ENCODE measurements at places on chromosomes 4 and X.

DNA sequence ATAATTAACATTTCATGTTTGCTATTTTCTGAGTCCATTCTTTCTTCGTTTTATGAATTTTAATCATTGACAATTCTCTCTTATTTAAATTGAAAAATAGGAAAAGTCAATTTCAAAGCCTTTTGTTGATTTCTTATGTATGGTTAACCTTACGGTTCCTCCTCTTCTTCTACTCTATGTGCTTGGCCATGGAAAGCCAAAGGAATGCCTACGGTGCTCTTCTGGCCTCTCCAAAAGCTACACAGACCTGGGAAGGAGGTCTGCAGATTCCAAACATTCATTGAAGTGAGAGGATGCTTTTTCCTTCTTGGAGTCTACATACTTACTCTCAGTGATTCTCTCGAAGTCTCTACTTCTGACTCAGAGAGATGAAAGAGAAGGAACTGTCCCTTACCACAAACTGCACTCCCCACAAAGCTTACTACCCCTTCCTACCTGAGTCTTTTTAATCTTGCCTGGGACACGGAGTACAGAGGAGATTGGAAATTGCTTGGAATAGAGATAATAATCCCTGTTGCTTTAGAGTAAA, 863.1 kb upstream of the FTHL17 start:
- no peak for DNase-seq

DNA sequence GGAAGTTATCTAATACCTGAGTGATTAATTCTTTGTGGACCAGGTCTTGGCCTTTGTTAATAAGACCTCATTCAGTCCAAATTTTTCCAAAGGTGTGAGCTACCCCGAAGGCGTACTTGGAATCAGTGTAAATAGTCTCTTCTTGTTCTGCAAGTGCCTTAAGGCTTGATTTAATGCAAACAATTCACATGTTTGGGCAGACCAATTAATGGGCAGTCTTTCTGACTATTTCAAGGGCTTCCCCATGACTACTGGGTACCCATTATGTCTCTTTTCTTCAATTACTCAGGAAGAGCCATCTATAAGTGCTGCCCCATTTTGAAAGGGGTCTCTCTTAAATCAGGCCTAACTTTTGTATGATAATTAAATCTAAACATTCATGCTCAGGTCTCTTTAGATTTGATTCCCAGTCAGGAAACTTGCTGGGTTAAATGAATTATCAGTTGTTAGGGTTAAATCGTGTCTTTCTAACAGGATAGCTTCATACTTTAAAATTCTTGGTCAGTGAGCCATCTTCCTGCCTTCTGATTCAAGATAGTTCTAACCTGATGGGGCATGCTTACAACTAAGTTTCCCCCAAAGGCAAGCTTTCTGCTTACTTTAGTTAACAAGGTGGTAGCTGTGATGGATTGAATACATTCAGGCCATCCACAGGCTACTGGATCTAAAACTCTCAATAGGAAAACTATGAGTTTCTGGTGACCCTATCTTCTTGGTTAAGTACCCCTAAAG, 179.6 kb downstream of the CCNG2 start:
- DNase-seq, result no peak

DNA sequence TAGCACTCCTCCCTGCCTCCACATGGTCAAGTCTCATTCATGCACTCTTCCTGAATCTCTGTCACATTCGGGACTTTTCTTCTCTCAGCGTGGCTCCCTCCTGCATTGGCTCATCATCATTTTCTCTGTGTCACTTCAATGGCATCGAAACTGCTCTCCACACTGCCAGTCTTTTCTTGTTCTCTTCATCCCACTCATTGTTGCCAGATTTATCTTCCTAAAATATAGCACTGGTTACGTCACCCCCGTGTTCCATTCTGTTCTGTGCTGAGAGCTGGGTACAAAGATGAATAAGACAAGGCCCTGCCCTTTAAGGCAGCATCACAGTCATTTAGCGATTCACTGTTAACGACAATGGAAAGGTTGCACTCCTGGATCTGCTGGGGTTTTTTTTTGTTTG, 174.4 kb upstream of the TBC1D9 start:
- no peak for DNase-seq

GRCh38 chr4:156298230-156298629, 344.6 kb upstream of the CTSO start:
- no peak for DNase-seq

GRCh38 chr4:23135792-23136645, 443.3 kb downstream of the GBA3 start:
- DNase-seq, result no peak

GRCh38 chrX:133660281-133660680, 245.0 kb upstream of the GPC4 start:
- DNase-seq, result no peak

GRCh38 chr4:77715414-77716290, 103.5 kb downstream of the CNOT6L start:
- DNase-seq, result no peak

- DNase-seq, result no peak
Measured at GRCh38 chr4:171035909-171036308, 777.3 kb upstream of the GALNTL6 start.

GRCh38 chr4:126038502-126039144, 723.9 kb downstream of the FAT4 start:
- no peak for DNase-seq

DNA sequence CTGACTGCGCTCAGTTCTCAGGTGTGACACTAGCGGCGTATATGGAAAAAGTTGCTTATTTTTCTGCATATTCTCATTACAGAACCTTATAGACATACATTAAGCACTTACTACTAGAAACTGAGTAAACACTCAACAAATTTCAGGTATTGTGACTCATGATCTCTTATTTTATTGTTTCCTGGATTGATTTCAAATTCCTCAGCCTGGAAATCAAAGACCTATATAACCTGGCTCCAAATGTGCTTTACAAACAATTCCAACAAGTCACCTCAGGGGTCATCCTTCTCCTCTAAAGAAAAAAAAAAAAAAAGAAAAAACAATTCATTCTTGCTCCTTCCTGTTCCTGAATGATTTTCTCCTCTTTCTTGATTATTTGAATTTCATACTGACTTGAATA, 152.3 kb downstream of the ADAM29 start:
- no peak for DNase-seq

- no peak for DNase-seq
Measured at GRCh38 chr4:147491086-147491485, 10.2 kb downstream of the EDNRA start.

DNA sequence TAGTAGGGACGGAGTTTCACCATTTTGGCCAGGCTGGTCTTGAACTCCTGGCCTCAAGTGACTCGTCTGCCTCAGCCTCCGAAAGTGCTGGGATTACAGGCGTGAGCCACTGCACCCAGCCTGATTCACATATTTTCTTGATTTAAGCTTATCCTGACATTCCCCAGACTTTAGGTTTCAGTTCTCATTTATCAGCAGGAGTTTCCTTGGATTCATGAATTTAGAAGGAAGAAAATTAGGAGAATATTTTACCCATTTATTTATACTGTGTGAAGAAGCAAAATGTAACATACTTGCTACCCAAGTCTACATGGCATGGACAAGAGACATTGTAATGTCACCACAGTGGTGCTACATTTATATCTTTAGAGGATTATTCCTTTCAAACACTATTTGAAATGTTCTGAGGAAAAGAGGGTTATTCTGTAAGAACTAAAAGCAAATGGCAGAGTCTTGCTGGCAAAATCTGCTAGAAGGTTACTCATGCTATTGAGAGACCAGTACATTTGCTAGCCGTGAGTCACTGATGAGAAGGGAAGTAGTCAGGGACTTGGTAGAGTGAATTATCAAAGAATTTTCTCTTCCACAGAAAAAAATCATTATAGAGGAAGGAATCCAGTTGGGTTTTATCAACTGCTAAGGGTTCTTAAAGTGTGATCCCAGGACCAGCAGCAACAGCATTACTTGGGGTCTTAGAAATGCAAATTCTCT, 26.1 kb upstream of the CFAP299 start:
- no peak for DNase-seq

DNA sequence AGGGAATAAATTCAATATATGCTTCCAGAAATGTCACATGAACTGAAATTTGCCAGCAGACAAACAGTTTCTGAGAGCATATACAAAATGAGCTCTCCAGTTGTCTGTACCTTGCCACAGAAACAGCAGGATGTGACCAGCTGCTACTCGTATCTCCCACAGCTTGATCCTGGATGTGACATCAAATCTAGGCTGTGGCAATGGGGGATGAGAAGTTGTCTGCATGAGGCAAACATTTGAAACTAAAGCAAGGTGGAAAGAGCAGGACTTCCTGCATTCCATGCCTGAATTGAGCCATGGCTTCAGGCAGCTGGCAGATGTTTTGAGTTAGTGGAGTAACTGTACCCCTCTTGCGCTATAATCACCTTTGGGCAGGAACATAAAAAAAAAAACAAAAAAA, 1724.0 kb downstream of the RPA4 start:
- no peak for DNase-seq

- no peak for DNase-seq
Measured at GRCh38 chr4:57233386-57233785, 123.2 kb upstream of the IGFBP7 start.

- DNase-seq, result no peak
Measured at GRCh38 chr4:8517946-8518345, 62.2 kb upstream of the GPR78 start.

Measured in cortex of kidney (tissue), 1 donor.